ENCODE measurements at places on chromosomes 16 and 17. TPM values are rescaled to one million over a fixed set of nuclear protein-coding genes. Genes with fewer than 3 reads are reported as not detected.

CRISPLD2 gene
- 34.9 TPM for total RNA-seq

KIF2B gene
- total RNA-seq: not detected

- peaks cover 65% of the 10 kb centered on the region for H3K36me3 ChIP-seq
- peak overlapping the region; percentile 100 for H3K27ac ChIP-seq
- no peak for DNase-seq
- no peaks in the 10 kb centered on the region for H3K27me3 ChIP-seq
- H3K4me1 ChIP-seq: peaks cover 68% of the 10 kb centered on the region
- peak overlapping the region; percentile 80 for H3K4me3 ChIP-seq
Observed at GRCh38 chr17:64503821-64504768, 2.0 kb downstream of the DDX5 start.

- no peak overlapping the region for H3K27ac ChIP-seq
- H3K27me3 ChIP-seq: peaks cover 17% of the 10 kb centered on the region
- no peaks in the 10 kb centered on the region for H3K36me3 ChIP-seq
- DNase-seq: no peak
- peaks cover 65% of the 10 kb centered on the region for H3K4me1 ChIP-seq
Observed at GRCh38 chr17:8019166-8019565, 16.8 kb downstream of the GUCY2D start.

DNA sequence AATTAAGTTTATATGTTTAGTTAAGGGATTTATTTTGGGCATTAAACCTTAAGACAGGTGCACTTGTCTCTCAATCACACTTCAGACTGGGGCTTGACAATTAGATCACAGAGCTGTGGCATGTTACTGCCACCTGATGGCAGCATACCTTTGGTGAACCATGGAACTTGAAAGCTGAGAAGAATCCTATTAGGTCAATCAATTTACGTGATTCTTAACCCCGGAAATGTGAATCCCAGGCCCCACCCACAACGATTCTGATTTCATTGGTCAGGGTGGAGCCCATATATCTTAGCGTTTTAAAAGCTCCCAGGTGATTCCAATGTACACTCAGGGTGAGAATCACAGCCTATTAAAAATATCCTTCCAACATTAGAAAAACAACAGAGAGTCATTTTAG is 91.0 kb downstream of the GSG1L start:
- H3K4me3 ChIP-seq: no peak overlapping the region
- no peak for DNase-seq
- no peaks in the 10 kb centered on the region for H3K36me3 ChIP-seq
- H3K27me3 ChIP-seq: no peaks in the 10 kb centered on the region
- no peak overlapping the region for H3K27ac ChIP-seq

DNA sequence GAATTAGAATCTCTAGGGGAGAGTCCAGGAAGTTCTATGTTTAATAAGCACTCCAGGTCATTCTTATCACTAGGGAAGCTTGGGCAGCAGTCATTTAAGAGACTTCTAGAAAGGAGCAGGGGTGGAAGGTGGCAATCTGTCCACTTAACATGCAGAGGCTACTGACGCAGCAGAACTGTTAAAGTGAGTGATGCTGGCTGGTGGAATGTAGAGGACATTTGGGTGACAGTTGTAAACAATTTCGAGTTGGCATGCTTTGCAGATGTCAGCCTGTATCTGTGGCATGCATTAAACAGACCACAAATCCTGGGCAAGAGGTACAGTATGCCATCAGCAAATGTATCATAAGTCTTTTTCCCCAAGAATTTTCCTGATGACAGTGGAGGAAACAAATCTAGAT is 40.5 kb upstream of the HS3ST3A1 start:
- H3K36me3 ChIP-seq: no peaks in the 10 kb centered on the region
- no peak overlapping the region for H3K4me3 ChIP-seq
- no peaks in the 10 kb centered on the region for H3K27me3 ChIP-seq
- DNase-seq: no peak
- H3K27ac ChIP-seq: no peak overlapping the region
- no peaks in the 10 kb centered on the region for H3K4me1 ChIP-seq

GRCh38 chr17:37674511-37674910 is 31.3 kb upstream of the DDX52 start:
- no peak for DNase-seq
- H3K27me3 ChIP-seq: no peaks in the 10 kb centered on the region
- no peaks in the 10 kb centered on the region for H3K4me1 ChIP-seq
- no peaks in the 10 kb centered on the region for H3K36me3 ChIP-seq
- no peak overlapping the region for H3K27ac ChIP-seq
- H3K4me3 ChIP-seq: no peak overlapping the region

TBC1D3G gene
- total RNA-seq: not detected

DNA sequence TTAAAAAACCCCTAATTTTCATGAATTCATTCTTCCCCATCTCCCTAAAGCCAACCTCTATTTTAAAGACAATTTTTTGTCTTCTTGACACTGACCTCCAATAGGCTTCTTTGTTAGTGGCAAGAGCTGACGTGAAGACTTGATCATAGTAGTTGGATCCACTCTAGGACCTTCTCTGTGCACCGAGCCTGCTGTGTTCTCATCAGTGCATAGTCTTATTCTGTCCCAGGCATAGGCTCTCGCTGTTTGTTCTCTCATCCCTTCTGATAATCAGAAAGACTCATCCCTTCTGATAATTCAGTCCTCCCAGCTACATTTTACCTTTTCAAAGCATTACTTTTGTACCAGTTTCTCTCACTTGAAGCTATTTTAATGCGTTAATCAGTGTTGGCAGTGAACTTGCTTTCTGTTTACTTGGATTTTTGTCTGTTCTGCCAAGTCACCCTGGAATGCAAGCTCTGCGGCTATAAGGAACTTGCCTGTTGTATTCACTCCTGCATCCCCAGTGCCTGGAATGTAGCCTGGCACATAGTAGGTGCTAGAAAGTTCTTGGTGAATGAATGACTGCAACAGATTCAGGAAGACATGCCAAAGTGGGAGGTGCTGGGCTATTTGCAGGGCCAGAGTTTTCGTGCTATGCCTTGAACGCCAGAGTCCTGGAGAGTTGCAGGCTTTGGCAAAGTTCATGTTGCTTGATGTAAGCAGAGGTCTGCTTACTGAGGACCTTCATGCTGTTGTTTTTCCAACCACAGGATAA is 147.6 kb upstream of the MPHOSPH6 start:
- no peaks in the 10 kb centered on the region for H3K4me1 ChIP-seq
- no peak overlapping the region for H3K27ac ChIP-seq
- H3K36me3 ChIP-seq: no peaks in the 10 kb centered on the region
- H3K27me3 ChIP-seq: no peaks in the 10 kb centered on the region

UTS2R gene
- total RNA-seq: not detected

GRCh38 chr16:84847564-84848355 is 28.0 kb downstream of the CRISPLD2 start:
- no peak overlapping the region for H3K27ac ChIP-seq
- peaks cover 6% of the 10 kb centered on the region for H3K27me3 ChIP-seq
- H3K4me1 ChIP-seq: no peaks in the 10 kb centered on the region
- no peak for DNase-seq

GRCh38 chr17:43020030-43020621 is 2.1 kb downstream of the VAT1 start:
- peaks cover 34% of the 10 kb centered on the region for H3K36me3 ChIP-seq
- DNase-seq: no peak
- H3K4me1 ChIP-seq: peaks cover 66% of the 10 kb centered on the region
- no peaks in the 10 kb centered on the region for H3K27me3 ChIP-seq

DNA sequence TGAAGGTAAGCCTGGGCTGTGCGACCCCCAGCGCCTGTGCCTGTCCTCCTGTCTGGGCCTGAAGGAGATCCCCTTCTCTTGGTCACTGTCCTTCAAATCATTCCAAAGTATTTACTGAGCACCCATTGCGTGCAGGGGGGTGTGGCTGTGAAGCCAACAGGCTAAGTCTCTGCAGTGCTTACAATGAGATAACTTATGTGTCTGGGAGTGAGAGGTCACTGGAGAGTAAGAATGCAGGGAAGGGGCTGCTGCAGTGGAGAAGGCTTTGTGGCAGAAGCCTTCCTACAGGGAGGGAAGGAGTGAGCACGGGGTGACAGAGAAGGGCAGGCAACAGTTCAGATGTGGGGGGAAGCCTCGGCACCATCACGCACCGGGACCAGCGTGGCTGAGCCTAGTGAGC is 11.2 kb upstream of the SMIM5 start:
- no peak for DNase-seq
- no peak overlapping the region for H3K27ac ChIP-seq
- no peak overlapping the region for H3K4me3 ChIP-seq
- no peaks in the 10 kb centered on the region for H3K4me1 ChIP-seq
- no peaks in the 10 kb centered on the region for H3K27me3 ChIP-seq

DNA sequence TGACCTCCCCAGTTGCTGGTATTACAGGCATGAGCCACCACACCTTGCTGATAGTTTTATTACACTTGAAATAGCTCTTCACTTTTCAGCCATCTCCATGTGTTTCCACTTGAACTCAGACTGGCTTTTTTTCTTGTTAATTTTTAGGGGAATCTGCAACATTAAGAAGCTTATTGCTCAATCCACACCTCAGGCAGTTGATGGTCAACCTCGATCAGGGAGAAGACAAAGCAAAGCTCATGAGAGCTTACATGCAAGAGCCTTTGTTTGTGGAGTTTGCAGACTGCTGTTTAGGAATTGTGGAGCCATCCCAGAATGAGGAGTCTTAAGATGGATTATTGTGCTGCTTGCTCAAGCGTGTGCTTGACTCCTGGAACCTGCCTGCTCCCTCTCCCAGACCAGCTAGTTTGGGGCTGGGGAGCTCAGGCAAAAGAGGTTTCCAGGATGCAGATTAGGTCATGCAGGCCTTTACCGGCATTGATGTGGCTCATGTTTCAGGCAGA is 8.6 kb downstream of the ZNHIT3 start:
- H3K27me3 ChIP-seq: no peaks in the 10 kb centered on the region
- no peak overlapping the region for H3K27ac ChIP-seq
- no peak for DNase-seq
- H3K36me3 ChIP-seq: peaks cover 93% of the 10 kb centered on the region

STH gene
- total RNA-seq: not detected

DNA sequence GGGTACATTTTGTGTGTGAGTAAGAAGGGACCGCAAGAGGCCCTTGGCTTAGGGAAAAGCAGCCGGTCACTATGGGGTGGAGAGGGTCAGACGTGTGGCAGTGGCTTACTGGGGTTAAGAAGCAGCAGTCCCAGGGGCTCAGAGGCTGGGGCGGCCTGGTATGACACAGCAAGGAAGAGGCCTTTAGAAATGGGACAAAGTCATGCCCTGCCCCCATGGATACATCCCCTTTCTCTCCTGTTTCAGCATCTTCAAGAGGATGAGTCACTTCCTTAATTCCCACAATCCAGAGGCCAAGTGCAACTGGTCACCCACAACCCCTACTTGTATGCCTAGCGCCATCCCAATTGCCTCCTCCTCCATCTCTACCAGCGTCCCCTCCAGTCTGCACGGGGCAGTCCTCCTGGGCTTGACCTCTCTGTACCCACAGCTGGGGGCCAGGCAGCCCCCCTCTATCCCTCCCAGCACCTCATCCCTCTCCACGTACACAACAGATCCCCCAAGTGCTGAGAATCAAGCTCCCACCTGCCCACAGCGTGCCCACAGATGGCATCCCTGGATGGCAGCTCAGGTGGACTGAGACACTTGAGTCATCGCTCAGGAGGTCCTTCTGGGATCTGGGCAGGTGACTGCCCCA is 6.9 kb upstream of the EFTUD2 start:
- no peak for DNase-seq
- H3K27ac ChIP-seq: no peak overlapping the region
- peaks cover 4% of the 10 kb centered on the region for H3K4me1 ChIP-seq
- no peaks in the 10 kb centered on the region for H3K36me3 ChIP-seq

DNA sequence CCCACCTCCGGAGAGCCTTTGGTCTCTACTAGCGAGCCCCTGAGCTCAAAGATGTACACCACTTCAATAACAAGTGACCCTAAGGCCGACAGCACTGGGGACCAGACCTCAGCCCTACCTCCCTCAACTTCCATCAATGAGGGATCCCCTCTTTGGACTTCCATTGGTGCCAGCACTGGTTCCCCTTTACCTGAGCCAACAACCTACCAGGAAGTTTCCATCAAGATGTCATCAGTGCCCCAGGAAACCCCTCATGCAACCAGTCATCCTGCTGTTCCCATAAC is 702 bp downstream of the SPN start:
- no peak for DNase-seq
- H3K36me3 ChIP-seq: no peaks in the 10 kb centered on the region
- no peaks in the 10 kb centered on the region for H3K27me3 ChIP-seq

DNA sequence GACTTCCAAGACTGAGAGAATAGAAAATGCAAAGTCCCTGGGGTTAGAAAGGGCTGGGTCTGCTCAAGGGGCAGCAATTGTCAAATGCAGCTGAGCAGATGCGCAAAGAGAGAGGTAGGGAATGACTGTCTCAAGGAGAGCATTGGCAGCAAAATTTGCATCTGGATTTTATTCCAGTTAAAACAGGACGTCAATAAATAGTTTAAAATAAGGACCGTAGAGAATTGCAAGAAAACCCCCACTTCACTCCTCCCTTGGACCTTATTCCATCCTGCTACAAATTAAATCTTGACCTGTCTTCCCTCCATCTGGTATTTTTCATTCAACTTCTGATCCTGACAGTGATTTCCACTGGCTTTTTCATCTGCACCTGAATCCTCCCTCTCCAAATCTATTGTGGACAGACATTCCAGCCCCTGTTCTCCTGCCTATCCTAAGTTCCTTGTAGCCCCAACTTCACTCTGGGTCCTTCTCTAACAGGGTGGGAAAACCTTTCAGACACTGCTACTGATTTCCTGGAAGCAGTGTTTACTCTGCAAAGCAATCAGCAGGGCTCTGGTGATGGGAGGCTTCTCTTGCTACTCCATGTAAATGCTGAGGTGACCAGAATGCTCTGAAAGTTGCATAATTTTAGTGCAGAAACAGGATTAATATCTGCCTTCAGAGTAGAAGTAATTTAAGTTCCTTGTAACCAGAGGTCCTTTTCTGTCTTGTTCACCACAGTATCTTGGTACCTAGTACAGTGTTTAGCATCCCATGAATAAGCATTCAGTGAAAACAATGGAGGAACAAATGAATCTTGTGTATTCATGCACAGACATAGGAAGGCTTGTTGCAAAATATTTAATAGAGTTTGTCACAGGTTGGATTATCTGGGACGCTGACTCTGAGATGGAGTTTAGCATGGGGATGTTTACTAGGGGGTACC is 79.2 kb downstream of the CDH11 start:
- H3K36me3 ChIP-seq: no peaks in the 10 kb centered on the region
- no peak overlapping the region for H3K4me3 ChIP-seq
- H3K4me1 ChIP-seq: no peaks in the 10 kb centered on the region
- DNase-seq: no peak

DNA sequence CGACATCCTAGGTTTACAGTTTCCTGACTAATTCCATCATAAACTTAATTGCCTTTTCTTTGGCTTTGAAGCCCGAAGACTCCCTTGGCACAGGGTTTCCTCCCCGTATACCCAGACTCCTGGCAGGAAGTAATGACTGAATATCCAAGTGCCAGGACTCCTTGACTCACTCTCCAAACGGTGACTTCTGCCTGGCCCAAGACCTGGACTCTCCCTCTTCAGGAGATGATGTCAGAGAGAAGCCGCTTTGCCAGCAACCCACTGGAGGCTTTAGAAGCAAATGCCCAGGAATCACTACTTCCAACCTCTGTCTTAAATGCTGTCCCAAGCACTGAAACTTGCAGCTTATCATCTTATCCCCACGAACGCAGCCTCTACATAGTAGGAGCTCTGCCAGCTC is 146.5 kb downstream of the RGS9 start:
- H3K27me3 ChIP-seq: no peaks in the 10 kb centered on the region
- no peak for DNase-seq
- H3K27ac ChIP-seq: no peak overlapping the region
- no peaks in the 10 kb centered on the region for H3K36me3 ChIP-seq
- H3K4me3 ChIP-seq: no peak overlapping the region

- no peaks in the 10 kb centered on the region for H3K27me3 ChIP-seq
- no peaks in the 10 kb centered on the region for H3K36me3 ChIP-seq
- no peak overlapping the region for H3K4me3 ChIP-seq
- peak overlapping the region; percentile 67 for H3K27ac ChIP-seq
- H3K4me1 ChIP-seq: peaks cover 50% of the 10 kb centered on the region
- no peak for DNase-seq
Observed at GRCh38 chr17:59427425-59427921, 96.0 kb downstream of the YPEL2 start.

CENPX gene
- 43.8 TPM for total RNA-seq

ZNF286A gene
- 11.2 TPM for total RNA-seq
